Amygdala (tissue), 56 donors: ENCODE measurements at places on chromosomes 13 and 19.

GRCh38 chr13:55999709-56000108 is 1141.0 kb upstream of the PRR20A start:
- DNase-seq, result no peak

DNA sequence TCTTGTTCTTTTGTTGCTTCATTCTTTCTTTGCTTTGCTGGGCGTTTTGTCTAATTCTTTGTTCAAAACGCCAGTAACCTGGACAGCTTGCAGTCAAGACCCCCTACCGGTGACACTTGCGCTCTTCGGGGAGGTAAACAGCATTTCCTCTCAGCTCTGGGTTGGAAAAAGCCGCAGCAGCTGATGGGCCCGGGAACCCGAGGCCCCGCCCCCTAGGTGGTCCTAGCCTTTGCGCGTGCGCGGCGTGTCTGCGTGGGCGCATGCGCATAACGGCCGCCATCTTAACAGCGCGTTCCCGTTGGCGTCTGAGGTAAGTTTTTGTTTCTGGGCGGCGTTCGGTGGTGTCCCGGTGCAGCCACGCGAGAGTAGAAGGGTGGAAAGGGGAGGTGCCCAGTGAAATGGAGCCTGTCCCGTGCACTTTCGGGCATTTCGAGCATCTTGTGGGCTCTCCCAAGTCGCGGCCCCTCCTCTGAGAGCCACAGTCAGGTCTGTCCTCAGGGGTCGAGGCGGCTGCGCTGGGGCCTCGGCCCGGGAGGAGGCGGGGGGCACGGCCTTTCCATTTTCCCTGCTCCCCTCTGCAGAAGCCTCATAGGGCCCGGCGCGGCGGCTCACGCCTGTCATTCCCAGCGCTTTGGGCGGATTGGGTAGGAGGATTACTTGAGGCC is at the start of gene ZNF559:
Gene ZNF559, plus strand, starts transcription at position 261 of the 665 bp plus-strand sequence. CDS start 14,371 bp downstream, outside the sequence.
- DNase-seq, result peak; percentile 88

DNA sequence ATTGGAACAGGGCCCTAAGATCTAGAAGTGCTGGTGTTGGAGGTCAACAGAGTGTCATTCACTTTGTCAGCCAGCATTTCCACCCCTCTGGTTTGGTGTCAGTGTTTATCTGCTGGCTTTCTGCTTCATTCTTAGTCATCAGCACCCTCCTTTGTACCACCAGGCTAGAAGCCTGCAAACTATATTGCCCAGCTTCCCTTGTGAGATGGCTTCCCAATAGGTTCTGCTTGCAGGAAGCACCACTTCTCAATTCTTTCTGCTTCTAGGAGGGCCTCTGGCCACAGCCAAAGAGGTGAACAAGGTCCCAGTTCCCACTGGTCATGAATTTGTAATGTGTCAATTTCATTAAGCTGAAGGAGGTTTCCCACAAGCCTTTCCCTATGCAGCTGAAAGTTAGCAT is 36.4 kb upstream of the CALM3 start:
- no peak for DNase-seq

- DNase-seq, result no peak
Observed at GRCh38 chr13:32863596-32863995, 152.6 kb upstream of the KL start.

- no peak for DNase-seq
Observed at GRCh38 chr13:50378509-50379044, 363.3 kb downstream of the KCNRG start.

GRCh38 chr19:2723345-2723715 is 2.2 kb upstream of the DIRAS1 start:
- DNase-seq, result no peak
